Stimulated activated CD8-positive, alpha-beta memory T cell treated with anti-CD3 and anti-CD28 coated beads, Interleukin-15, amount 100 ng/mL, for 24 hours (primary cell): ENCODE measurements at places on chromosomes 4 and X.

- no peak for DNase-seq
Measured at GRCh38 chr4:41625531-41625930, 87.6 kb downstream of the LIMCH1 start.

DNA sequence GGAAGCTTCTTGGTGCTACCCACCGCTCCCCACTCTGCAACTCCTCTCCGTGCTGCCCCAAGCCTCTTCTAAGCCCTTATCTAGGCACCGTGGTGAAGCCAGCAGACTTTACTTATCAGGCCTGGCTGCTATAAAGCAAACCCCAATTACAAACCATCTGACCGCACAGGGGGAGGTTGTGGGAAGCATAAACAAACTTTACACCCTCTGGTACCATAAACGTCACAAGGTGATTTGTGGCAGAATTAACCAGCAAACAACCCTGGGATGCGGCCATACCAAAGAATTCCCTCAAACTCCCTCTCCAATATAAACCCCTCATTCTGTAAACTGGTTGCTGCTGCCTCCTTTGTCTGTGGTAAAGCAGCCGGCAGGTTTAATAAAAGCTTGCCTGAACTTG lies 55.2 kb downstream of the MAGEC2 start:
- no peak for DNase-seq

DNA sequence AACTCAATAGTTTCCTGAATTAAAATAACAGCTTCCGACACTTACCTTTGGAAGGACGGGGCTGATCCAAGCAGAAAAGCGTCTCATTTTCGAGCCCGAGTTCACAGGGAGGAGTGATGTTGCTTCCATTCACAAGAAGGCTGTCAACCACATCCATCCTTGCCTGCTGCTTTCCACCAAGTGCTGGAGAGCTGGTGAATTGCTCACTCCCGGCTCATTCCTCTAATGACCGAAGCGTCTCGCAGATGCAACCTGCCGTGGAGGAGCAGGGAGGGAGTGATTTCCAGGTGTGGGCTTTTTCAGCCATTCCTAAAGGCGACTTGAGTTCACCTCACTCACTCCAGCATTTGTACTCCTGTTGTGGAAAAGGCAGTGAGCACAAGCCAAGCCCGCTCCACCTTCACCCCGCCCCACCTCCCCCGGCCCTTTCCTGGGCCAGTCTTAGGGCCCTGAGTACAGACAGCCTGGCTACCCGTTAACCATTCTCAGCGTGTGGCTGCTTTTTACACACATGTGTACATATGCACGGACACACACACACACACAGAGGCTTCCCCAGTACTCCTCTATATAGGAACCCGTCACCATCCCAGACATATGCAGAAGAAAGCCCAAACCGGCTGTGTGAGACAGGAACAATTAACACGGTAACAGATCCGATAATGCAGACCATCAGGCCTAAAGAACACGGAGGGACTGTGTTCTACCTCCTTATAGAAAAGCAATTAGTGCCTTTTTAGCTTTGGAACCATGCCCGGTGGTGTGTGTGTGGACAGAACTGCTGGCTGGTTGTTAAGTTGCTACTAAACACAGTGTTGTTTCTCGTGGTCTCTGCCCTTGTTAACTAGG lies at the start of gene CCKAR:
Gene CCKAR, minus strand, starts transcription at position 374 of the 849 bp plus-strand sequence. Its CDS starts 217 bp downstream, at position 157.
- no peak for DNase-seq

- no peak for DNase-seq
Measured at GRCh38 chr4:7786040-7786439, 153.6 kb downstream of the AFAP1 start.

DNA sequence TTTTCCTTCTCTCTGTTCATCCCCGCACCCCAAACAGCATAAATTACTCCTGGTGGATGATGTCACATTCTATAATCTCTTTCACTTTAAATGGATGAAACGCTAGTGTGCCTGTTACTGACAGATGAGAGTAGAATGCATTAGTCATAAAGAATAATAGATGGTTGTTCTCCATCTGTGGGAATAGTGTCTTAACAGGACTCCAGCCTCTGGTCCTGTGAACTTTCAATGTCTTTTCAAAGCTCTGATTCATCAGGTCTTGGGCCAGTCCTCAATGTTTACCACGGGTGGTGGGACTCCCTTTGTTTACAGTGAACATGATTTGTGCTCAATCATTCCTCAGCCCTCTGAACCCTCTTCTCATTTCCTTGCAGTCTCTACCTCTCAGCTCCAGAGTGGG lies 182.6 kb downstream of the GABRB1 start:
- DNase-seq, result no peak

DNA sequence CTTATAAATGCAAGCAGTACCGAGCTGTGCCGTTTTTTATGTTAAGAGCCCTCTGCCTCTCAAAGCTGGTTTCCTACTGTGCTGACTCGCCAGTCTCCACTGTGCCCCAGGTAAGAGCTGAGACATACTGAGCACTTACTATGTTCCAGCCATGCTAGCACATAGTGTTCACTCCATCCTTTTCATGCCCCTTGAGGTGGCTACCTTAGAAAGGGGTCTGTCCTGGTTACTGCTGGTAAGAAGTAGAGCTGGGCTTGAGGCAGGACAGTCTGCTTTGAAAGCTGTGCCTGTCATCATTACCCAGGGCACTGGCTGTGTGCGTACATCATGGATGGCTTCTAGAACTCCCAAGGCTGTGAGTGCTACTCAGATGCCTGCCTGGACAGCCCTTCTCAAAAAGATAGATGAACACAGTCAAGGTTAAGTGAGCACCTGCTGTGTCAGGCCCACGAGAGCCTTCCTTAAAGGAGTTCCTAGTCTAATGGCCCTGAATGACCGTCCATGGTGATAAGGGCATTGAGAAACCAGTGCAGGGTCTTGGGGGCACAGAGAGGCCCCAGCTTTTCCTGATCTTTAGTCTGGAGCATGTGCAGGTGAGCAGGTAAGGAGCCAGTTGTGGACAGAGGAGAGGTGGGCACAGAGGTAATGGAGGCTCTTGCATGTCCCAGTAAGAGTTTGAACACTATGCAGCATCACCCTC lies 1.6 kb downstream of the STK32B start:
- no peak for DNase-seq

- DNase-seq, result no peak
Measured at GRCh38 chr4:133574248-133574647, 425.2 kb downstream of the PCDH10 start.
